ENCODE measurements at places on chromosomes 5 and 9.

DNA sequence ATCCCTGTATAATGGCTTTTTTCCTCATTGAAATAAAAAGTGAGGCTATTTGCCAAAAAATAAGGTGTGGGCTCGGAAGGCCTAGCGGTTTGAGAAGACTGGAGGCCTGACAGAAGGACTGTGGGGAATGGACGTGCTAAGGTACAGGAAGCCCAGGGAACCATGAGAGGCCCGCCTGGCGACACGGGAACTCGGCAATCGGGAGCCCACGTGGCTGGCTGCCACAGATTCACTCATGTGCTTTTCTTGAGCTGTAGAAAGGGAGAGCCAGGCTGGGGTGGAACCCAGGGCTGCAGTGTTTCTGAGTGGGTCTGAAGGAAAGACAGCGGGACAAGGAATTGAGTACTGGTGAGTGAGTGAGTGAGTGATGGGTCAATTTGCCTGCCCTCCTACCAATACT lies 11.9 kb upstream of the DDX41 start:
- no peak for DNase-seq

- no peak for DNase-seq
Measured at GRCh38 chr9:105244734-105245028, 230 bp downstream of the SLC44A1 start.

- no peak for DNase-seq
Measured at GRCh38 chr5:142432369-142432863, 107.6 kb upstream of the SPRY4 start.

GRCh38 chr5:119897537-119898370 lies 268.4 kb downstream of the FAM170A start:
- DNase-seq: no peak

- no peak for DNase-seq
Measured at GRCh38 chr5:1033178-1033577, 24.6 kb downstream of the NKD2 start.

DNA sequence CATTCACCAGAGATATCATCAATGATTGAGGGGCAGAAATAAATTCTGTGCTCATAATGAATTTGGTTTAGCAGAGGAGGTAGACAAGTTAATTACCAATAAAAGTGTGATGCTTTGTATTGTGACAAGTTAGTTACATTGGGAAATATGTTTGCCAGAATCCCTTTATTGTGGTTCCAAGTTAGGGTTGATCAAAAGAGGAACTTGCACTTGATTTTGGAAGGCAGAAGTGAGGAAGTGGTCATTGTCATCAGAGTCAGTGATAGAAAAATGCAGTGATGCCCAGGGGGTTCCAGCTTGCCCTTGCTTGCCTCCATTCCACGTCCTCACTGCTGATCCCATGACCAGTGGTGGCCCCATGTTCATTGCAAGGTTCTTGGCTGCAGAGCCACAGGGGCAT lies 69.7 kb downstream of the SVEP1 start:
- DNase-seq: no peak

GRCh38 chr9:125239631-125240597 lies 1.2 kb downstream of the HSPA5 start:
- no peak for DNase-seq

- DNase-seq: no peak
Measured at GRCh38 chr9:83544002-83544698, 5.9 kb upstream of the FRMD3 start.

Data from stimulated activated CD8-positive, alpha-beta memory T cell treated with anti-CD3 and anti-CD28 coated beads, Interleukin-15, amount 100 ng/mL, for 48 hours (primary cell).